ENCODE measurements at places on chromosomes 3 and 15. TPM values are rescaled to one million over a fixed set of nuclear protein-coding genes. Genes with fewer than 3 reads are reported as not detected.

The ADAMTS17 gene
- 0.09 TPM for total RNA-seq

The MORC1 gene
- total RNA-seq: not detected

The MEGF11 gene
- total RNA-seq: 0.53 TPM

The DNAJC19 gene
- total RNA-seq: 23.6 TPM

The GOLGA8N gene
- 1.3 TPM for total RNA-seq

The SEMA6D gene
- total RNA-seq: not detected

The CDHR4 gene
- total RNA-seq: 0.17 TPM

The SNTN gene
- not detected for total RNA-seq

The P2RY1 gene
- 0.56 TPM for total RNA-seq

The TICRR gene
- 11.9 TPM for total RNA-seq

The SNX1 gene
- 78.7 TPM for total RNA-seq

The ACTRT3 gene
- total RNA-seq: 3.0 TPM

The GPR27 gene
- 3.0 TPM for total RNA-seq

The LRRK1 gene
- 18.1 TPM for total RNA-seq

The PFKFB4 gene
- total RNA-seq: 10.6 TPM

The CKMT1B gene
- total RNA-seq: 1.9 TPM

The PPP1R14D gene
- total RNA-seq: not detected

The CCRL2 gene
- total RNA-seq: not detected

The TP63 gene
- 0.14 TPM for total RNA-seq

The CLSTN2 gene
- total RNA-seq: 0.02 TPM

The APBA2 gene
- 18.8 TPM for total RNA-seq

The RTP1 gene
- not detected for total RNA-seq

The CD200 gene
- not detected for total RNA-seq
